HFF-Myc (cell line): ENCODE measurements at places on chromosomes 3 and 15.
A peak's percentile ranks its signal among the peaks of the same experiment; 100 is the strongest.

DNA sequence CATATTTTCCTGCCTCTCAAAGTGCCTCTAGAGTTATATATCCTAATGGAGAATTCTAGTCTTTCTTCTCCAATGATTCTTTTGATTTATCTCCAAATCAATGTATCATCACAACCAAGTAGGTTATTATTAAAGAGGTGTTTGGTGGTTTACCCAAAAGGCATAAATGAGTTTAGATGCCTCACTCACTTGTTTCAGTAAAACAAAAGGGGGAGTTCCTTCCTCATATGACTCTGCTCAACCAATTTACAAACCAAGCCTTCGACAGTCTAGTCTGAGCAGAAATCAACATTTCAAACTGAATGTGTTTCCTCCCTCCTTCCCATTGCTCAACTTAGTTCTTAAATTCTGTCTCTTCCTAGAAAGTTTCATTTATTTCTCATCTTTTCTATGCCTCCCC, 116.5 kb downstream of the TNIK start:
- DNase-seq, result no peak

- DNase-seq, result peak; percentile 53
These were observed 181.9 kb upstream of the KBTBD8 start for GRCh38 chr3:66816090-66816761.

- no peak for DNase-seq
These were observed 116.1 kb upstream of the KLHL25 start for GRCh38 chr15:85910834-85911233.

DNA sequence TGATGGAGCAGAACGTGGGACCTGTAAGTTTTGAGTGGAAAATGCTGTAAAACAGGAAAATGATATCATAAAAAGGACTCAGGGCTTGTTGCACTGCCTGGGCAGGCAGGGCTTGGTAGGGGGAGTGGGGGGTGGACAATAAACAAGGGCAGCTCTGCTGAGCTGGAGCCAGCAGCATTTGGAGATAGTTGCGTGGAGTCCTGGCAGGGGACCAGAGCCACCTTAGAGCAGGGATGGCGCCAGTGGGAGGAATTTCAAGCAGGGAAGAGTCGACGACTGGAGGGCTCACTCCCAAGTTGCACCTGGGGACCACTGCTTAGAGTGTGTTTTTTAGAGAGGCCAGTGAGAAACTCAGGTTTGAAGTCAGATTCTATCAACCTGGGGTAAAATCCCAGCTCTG, 22.7 kb upstream of the FRMD4B start:
- DNase-seq, result no peak

DNA sequence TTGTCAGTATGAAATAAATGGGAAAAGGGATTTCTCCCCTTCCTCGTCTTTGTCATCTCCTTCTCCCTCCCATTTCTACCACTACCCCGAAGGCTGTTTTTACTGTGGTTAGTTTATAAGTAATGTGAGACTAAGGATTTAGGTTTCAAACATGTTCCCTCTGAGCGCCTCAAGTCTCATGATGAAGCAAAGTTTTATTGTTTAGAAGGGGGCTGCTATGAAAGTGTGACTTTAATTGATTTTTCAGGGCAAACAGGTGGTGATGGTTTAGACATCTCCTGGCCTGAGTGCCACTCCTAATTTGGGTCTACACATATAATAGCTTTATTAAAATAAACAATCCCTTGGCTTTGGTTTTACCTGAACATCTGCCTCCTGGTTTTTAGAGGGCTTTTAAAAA, 185.5 kb downstream of the MCTP2 start:
- DNase-seq, result no peak

DNA sequence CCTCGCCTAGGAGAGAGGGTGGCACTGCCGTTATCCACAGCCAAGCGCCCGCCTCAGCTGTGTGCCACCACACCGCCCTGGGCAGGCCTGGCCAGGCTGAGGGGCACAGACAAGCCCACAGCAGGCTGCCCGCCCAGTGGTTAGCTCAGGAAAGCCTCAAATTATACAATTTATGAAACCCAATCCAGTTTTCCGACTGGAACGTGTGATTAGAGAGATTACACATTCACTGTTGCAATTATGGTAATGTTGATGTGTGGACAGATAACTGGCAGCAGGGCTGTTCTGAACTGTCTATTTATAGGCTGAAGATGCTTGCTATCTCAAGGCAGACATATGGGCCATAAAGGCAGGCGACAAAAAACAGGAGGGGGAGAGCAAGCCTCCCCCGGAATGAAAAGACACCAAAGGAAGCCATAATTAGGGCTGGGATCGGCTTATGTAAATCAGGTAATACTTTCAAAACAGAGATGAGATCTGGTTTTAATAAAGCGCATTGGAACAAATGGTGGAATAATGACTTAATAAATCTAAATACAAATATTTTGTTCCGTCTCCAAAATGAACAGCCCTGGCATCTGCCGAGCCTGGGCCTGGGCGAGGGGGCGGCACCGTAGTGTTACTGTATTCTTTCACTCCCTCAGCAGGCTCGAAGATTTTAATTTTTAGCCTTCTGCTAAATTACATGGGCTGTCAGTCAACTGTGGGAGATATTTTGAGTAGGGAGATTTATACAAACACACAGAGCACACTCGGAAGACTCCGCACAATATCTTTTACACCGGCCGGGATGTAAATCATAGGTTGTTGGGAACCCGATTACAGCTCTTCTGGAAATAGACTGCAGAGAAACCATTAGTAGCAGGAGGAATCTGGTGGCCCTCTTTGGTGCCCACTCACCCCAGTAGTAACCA, 103.1 kb upstream of the TLE3 start:
- no peak for DNase-seq

GRCh38 chr3:194082743-194083636, 53.0 kb upstream of the HES1 start:
- peak; percentile 31 for DNase-seq

GRCh38 chr15:72285402-72285801, 13.0 kb upstream of the PARP6 start:
- no peak for DNase-seq

GRCh38 chr3:15032650-15033049, 32.5 kb downstream of the MRPS25 start:
- DNase-seq, result no peak

DNA sequence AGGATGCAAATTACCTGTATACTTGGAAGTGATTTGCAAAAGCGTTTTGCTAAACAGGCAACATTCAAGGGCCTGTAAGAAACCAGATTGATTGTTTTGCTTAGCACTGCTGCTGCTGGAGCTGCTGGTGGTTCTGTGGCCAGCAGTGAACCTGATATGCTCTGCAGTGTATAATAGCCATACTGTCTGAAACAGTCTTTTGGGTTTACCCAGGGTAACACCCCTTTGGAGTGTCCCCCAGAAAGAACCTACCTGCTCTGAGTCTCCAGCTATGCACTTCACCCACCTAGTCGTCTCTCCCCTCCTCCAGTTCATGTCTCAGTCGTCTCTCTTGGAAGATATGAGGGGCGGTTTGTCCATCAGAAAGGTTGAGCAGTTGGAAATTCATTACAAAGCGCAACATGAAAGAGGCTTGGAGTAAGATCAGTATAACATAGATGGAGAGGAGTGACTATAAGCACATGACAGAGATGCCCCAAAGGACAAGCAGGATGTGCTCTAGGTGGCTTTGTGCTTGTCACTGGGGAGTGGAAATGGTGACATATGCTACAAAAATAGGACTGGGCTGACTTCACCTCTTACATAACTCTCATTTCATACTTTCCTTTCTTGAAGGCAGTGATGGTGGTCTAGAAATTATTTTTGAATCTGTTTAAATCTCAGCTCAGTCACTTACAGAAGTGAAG, 3.8 kb downstream of the MKRN2 start:
- DNase-seq, result no peak

DNA sequence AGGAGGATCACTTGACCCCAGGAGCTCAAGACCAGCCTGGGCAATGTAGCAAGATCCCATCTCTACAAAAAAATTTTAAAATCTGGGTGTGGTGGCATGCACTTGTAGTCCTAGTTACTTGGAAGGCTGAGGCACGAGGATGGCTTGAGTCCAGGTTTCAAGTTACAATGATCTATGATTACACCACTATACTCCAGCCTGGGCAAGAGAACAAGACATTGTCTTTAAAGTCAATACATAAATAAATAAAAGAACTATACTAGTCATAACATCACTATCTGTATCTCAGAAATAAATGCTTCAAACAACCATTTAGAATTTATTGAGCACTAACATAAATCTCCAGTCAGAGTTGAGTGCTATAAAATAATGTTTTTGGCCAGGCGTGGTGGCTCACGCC, 8.5 kb upstream of the PHLDB2 start:
- no peak for DNase-seq

DNA sequence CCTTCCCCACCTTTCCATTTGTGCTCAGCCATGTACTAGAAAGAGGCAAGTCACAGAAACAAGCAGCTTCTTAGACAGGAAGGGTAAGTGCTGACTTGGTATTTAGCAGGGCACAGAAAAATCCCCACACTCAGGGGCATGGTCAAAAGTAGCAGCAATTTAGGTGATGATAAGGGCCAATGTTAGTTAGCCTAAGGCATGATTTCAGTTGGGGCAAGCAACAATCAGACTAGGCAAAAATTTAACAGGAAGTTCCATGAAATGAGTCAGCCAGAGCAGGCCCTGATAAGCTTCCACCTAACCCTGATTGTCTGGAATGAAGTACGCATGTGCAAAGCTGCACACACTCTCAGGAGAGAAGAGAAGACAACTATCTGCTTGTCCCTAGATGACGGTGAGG, 423.4 kb upstream of the UBE2E2 start:
- DNase-seq, result no peak

DNA sequence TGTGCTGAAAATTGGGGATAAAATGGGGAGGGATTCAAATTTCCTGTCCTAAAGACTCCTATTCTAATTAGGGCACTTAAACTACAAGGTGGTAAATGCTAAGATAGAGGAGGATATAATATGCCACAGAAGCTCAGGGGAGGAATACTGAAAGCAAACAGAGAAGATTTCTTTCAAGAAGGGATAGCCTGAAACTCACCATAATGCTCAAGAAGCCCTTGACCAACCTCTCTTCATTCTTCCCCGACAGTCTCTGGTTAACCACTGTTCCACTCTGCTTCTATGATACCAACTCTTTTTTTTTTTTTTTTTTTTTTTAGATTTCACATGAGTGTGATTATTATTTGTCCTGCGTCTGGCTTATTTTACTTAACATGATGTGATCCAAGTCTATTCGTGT, 398.2 kb upstream of the FRG2C start:
- DNase-seq, result no peak

DNA sequence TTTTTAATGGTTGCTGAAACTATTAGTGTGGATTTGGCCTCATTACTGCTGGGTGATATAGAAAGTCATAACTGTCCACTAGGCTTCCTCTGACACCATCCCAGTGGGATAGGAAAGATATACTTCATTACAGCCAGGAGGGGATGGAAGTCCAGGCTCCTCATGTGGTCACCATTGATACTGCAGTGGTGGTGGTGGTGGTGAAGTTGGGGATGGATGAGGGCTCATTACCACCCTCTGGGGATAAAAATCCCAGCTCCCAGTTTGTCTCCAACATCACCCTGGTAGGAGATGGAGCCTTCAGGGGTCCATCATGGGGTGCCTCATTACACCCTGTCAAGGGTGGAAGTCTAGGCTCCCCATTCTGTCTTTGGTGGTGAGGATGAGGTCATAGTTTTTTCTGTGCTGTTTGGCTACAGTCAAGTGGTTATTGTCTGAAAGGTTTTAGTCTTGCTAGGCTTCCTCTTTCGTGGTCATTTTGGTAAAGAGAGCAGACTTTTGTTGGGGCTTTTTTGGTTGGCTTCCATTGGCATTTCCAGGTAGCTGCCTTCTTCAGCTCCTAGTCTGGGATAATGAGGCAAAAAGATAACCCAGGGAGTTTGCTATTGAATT, 30.1 kb upstream of the FILIP1L start:
- no peak for DNase-seq

- DNase-seq, result no peak
These were observed 45.9 kb downstream of the SUMF1 start for GRCh38 chr3:4421121-4421520.

DNA sequence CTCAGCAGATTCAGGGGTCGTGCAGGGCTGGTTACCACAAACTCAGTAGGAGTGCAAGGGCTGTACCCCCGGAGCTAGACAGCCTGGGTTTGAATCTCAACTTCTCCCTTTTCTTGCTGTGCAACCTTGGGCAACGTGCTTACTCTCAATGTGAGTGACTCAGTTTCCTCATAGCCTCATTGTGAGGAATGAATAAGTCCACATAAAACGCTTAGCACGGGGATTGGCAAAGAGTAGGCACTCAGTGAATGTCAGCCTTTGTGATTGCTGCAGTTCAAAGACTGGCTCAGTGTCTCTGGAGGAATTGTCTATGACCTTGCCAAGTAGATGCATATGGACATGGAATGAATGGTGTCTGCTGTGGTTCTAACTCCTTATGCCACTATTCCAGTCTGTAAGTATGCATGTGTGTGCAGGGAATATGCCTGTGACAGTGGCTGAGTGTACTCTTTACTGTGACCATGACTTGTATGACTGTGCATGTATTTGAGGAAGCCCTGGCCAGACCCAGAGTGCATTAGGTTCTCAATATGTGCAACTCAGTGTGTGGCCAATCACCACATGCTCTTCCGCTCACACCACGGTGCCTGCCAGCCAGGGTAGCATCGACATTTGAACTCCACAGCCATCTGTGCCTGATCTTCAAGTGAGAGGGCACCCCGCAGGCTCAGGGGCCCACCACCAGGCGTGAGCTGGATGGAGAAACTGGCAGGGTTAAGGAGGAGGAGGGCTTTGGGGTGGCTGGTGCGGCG, 900 bp upstream of the HYAL3 start:
- DNase-seq, result no peak

GRCh38 chr3:32531010-32531647, 28.5 kb upstream of the CMTM6 start:
- DNase-seq, result no peak

GRCh38 chr3:180253283-180253682, 216.5 kb upstream of the PEX5L start:
- no peak for DNase-seq

GRCh38 chr3:190178779-190179178, 58.1 kb upstream of the P3H2 start:
- DNase-seq, result no peak

DNA sequence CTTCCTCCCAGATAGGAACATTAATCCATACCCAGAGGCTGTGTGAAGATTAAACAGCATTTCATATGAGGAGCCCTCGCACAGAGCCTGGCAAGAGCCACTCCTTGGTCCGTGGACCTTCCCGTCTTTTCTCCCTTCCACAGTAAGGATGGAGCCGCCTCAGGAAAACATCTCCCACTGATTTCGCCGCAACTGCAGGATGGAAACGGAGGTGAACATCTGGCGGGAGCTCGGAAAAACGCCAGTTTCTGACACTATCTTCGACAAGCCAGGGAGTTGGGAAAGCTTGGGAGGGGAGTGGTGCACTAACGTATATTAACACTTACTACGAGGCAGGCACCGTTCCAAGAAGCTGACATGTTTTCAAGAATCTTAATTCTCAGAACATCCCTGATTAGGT, 157.9 kb downstream of the XXYLT1 start:
- no peak for DNase-seq
